ENCODE measurements at places on chromosomes 7 and 10. TPM values are rescaled to one million over a fixed set of nuclear protein-coding genes. Genes with fewer than 3 reads are reported as not detected.

SPDYE16 gene
- 0.41 TPM for total RNA-seq

DNA sequence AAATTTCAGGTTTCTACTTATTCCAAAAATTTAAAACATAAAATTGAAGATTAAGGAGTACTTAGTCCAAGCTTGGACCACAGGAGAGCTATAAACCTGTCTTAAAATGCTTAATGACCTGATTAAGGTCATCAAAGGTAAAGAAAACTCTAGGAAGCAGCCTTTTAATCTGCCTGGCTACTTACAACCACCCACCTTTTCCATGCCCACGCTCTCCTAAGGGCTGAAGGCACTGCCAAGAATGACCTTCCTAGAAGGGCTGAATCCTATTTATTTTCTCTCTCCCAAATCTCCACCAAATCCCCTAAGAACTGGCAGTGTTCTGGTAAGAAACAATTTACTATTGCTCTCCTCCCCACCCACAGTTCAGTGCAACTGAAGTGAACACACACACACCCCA lies 6.8 kb downstream of the MPP7 start:
- no peak for DNase-seq

- no peak for DNase-seq
Measured at GRCh38 chr10:65793738-65794425, 1132.0 kb upstream of the LRRTM3 start.

DNA sequence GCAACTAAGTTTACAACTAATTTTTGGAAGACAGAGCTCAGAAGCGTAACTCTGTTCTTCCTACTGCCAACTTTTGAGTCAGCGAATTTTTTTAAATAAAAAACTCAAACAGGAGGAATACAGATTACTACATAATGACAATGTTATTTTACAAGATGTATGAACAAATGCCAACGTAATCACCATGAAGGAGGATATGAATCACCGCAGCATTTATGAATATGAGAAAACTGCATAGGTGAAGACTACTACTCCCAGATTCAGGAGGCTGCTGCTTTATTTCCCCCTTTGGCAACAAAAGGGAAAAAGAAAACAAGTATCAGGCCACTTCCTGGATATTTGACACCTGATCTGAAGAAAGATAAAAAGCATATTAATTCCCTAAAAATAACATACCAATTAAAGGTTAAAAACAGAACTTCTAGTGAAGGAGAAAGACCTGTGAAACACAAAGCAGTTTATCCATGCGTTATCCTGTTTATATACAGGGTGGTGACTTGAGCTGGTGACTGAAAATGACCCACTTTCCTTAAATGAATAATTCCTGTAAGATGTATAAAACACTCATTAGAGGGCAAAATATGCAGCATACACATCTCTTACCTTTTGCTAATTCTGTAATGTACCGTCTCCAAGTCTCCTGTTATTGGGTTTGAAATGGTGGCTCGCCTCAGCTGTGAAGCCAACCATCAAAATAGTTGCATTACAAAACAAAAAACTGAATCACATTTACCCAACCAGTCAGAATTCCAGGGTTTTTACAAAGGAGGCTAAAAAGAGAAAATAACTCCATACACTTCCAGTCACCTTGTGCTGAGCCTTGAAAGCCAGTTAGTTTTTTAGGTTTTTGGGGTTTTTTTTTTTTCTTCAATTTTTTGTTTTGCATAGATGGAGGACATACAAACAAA lies 52.0 kb downstream of the P4HA1 start:
- no peak for DNase-seq

GRCh38 chr10:74255214-74255613 lies 104.2 kb downstream of the ADK start:
- DNase-seq: no peak

DNA sequence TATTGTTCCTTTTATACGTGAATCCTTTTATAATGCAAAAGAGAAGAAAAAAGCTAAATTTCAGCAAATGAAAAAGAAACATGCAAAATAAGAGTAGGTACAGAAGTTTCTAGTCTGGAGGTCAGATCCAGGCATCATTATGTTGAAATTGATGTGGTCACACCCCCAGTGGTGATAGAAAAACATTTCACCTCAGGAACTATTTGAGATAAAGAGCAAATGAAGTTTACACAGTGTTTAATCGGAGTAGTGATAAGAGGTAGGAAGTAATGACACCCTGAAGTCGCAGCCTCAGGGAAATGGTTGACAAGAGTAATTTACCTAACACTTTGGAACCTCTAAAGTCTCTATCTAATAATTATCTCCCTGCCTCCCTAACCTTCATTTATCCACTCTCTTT lies 536.0 kb upstream of the STEAP1 start:
- no peak for DNase-seq

GRCh38 chr7:140242057-140243031 lies 65.6 kb upstream of the KDM7A start:
- no peak for DNase-seq

DNA sequence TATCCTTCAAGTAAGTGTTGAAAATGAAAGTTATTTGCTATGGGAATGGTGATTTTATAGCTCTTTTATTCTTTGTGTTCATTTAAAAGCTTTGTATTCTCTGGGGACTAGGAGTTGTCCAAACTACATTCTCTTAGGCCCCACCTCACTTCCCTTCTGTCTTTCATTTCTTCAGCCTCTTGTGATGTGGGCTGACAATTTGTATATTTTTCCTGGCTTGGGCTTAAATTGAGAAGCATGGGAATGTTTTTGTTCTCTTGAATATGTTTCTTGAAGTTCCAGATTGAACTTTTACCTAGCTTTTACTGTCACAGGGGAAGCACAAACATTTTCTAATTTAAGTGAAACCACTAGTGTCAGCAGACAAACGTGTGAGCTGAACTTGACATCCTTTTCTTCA lies 27.9 kb downstream of the BBS9 start:
- DNase-seq: no peak

- DNase-seq: no peak
Measured at GRCh38 chr7:26369593-26369992, 77.9 kb downstream of the SNX10 start.

LRMDA gene
- total RNA-seq: 4.5 TPM

DNA sequence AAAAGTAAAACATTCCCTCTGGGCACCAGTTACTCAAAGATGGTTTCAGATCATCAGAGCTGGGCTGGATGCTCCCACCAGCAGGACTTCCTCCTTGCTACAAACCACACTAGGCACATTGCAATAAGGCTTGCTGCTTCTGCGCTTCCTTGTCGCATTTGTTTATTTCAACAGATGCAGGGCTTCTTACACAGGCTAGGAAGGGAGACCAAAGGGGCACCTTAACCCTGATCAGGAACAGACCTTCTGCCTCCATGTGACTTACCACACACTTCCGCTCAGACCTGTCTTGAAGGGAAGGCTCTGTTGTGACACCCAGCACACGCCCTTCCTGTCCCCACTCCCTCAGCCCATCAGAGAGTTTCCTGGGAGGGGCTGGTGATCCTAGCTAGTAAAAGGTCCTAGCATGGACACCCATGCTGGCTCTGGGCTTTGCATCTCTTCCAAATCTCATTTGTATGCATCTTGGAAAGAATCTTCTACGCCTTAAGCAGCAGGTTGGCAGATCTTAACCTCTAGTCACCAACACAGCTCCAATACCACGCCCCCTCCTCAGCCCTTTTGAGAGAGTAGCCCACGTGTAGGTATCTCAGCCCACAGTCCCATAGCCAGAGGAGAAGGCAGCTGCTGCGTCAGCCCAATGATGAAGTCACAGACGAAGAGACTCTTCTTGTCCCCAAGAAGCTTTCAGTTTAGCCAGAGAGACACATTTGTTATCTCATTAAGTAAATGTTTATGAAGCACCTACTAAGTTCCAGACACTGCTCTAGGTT lies 47.1 kb upstream of the SVIL start:
- no peak for DNase-seq

SYCE1 gene
- total RNA-seq: 1.2 TPM

DNA sequence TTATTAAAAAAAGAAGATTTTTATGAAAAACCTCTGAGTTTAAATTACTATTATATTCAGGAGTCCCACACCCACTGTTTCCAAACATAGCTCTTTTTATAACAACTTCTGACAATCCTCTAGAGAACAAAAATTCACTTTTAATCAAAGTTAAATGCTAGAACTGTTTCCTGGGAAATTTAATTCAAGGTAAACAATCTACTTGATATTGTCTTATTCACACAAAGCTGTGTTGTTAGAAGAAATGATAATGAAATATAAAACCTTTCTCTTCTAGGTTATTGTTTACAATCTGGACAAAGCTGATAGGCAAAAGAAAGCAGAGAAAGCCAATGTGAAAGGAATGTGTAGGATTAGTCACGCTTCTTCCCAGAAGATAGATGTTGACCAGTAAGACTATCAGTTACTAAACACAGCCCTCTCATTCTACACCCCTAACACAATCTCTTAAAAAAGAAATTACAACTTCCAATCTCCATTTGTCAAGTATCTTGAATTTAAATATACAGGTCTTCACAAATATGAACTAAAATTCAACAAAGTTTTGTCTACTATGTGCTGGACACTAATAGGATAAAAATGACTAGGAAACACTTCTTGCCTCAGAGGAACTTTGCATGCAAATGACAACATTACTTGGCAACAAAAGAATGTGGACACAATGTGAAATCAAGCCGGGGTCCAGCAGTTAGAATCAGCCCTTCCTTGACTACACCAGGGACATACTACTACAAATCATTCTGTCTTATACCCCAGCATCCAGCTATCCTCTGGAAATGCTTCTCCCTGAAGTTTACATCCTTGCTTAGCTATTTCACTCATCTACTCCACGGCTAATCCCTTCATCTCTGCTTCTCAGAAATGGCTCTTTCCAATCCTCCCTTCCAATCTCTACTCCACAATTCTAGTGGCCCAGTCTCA lies 123.7 kb downstream of the IMMP2L start:
- DNase-seq: no peak

DNA sequence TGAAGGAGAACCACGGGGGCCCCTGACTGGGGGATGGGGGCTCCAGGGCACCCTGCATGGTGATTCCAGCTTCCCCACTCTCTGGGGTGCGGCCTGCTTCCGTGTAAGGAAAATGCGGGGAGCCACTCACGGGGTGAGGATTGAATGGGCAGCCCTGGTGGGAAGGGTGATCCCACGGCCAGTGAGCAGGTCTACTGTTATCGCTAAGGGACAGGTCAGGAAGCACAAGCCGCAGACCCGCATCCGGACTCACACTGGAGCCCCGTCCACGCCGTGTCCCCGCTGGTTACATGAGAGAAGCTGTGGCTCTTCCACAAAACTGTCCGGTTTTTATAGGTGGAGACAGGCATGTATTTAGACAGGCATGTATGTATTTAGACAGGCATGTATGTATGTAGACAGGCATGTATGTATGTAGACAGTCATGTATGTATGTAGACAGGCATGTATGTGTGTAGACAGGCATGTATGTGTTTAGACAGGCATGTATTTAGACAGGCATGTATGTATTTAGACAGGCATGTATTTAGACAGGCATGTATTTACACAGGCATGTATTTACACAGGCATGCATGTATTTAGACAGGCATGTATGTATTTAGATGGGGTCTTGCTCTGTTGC lies 5.7 kb downstream of the PSMG3 start:
- DNase-seq: no peak

ST8SIA6 gene
- 4.9 TPM for total RNA-seq

DNA sequence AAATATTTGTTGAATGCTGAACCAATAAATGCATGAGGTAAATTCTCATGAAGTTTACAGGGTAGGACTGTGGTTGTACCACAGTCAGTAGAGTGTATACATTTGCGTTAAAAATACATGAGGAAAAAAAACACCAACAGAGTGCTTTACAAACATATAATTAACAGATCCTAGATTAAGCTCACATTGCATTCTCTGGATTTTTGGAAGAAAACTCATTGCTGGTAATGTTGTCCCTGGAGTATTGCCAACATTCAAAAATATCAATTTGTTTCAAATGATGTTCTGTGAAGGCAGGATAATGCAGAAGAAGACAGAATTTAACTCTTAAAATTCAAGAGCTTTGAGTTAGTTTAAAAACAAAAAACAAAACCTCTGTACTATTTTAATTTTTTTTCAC lies 95.5 kb downstream of the MBL2 start:
- DNase-seq: no peak

- no peak for DNase-seq
Measured at GRCh38 chr7:55132550-55132889, 113.7 kb downstream of the EGFR start.

AKR1C4 gene
- total RNA-seq: not detected

ADAP1 gene
- 33.8 TPM for total RNA-seq

DNA sequence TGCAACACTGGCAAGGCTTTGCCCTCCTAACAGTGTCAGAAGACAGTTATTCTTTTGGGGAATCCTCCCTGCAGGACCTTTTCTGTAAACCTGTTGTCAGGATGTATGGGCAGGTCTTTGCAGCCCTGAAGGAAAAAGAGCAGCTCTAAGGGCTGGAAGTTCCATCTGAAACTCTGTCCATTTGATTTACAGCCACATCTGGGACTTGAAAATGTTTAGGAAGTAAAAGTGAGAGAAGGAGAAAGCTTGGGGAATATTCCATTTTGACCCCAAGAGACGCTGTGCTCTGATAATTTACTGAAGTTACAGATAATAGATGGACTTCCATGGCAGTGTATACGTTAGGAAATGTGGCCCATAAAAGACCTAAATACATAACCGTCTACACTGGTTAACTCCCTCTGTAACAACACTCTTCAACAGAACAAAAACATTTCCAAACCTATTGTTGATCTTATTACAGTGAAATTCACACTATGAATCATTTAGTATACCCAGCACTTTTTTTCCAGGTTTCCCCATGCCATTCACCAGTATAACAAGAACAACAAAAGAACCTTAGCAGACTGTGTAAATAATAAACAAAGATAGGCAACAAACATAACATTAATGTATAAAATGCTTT lies 89.1 kb downstream of the KIAA1549 start:
- no peak for DNase-seq

GRCh38 chr7:32255036-32255435 lies 184.8 kb upstream of the PDE1C start:
- DNase-seq: no peak

PDCD4 gene
- 46.9 TPM for total RNA-seq

DNA sequence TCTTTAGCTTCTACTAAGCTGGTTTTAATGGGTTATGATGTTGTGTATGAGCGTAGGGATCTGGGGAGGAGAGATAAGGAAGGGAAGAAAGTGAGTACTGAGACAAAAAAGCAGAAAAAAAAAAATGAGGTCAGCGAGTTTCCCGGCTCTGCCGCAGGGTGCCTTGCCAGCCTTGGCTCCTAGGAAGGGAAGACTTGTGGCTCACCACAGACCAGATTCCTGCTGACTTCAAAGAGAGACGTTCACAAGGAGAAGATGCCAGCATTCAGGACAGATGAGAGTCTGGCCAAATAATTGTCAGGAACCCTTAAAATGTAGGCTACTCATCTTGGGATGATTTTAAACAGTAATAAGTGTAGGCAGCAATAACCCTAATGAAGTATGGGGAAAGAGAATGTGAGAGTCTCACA lies 11.4 kb upstream of the FAS start:
- no peak for DNase-seq
